T-helper 17 cell (primary cell): ENCODE measurements at places on chromosomes 2 and 18.

DNA sequence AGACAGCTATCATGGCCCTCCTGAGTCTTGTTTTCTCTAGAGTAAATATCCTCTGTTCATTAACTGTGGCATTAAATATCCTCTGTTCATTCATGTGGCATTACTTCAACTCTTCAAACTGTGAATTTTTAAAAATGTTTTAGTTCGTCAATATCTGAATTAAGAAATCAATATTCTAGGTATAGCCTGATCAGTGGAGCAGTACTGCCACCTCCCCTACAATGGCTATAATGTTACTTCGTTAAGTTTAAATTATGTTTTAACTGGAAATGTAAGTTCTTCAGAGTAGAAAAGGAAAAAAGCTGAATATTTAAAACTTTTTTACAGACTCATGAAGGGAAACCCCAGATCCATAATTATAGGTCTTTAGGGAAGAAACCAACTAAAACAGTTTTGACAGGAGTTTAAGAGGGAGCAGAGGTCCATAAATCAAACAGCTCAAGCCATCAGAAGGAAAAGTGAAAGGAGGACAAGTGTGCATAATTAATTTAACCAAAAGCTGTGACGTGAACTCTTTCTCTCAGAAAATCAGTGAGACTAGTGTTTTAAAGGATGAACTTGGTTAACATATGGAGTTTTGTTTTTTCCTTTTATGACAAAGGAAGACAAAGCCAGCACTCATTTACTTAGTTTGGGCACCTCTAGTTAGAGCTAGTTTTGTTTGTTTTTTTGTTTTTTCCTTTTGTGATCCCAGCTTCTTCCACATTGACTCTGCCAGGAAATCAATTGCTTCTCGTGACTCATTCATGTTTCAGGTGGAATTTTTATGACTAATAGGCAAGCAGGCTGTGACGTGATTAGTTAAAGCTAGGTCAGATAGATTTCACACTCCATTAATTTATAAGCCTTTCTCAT is 44.9 kb downstream of the RBBP8 start:
- no peak for DNase-seq

DNA sequence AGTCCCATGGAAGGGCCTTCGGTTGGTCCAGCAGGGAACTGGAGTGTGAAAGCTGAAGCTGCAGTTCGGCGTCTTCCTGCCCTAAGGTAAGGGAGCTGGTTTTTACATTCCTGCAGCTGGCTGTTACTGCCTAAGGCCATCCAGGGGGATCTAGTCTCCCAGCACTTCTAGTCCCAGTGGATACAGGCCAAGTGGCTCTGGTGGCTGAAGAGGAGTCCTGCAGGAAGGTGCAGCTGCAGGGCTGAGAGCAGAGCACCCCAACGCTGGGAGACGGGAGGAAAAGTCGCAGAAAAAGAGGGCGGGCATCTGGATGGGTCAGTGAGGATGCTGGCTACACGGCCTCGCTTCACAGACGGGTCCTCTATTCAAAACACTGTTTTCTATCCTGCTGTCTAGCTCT is 225.0 kb upstream of the HS6ST1 start:
- no peak for DNase-seq

GRCh38 chr2:73203055-73203681 is 794 bp downstream of the NOTO start:
- DNase-seq: no peak

GRCh38 chr2:105249181-105249580 is 7.6 kb downstream of the GPR45 start:
- no peak for DNase-seq

GRCh38 chr2:100960688-100961087 is 41.4 kb upstream of the RPL31 start:
- DNase-seq: no peak

DNA sequence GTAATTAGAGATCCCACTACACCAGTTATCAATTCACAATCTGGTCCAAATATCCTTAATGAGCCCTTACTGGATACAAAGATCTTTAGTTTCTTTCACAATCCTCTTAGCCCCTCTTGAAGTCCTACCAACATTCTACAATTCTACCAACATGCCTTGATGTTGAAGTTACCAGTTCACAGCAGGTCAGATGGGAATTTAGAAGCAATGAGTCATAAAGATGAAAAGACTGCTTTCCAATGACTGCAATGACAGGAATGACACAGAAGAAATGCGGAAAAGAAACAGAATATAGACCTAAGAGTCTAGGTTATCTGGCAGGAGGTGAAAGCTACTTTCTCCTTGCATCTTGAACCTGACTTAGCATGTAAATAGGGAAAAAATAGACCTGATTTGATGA is 24.5 kb downstream of the RTTN start:
- no peak for DNase-seq

DNA sequence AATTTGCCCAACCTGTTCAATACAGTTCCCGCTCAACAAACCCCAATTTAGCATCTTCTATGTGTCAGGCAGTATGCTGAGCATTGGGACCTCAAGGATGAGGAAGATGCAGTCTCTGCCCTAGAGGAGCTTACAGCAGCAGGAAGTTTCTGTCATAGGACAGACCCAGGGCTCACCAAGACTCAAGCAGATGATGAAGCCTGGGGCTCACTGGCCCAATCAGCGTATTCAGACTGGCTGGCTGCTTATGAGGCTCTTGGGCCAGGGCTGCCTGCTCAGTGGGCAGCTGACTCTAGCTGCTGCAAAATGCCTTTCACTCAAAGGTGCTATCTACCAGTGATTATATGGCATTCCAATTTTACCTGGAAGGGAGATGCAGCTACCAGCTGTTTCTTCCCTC is 2.1 kb downstream of the FAM178B start:
- DNase-seq: no peak

- DNase-seq: no peak
Measured at GRCh38 chr18:21342372-21342771, 100.3 kb downstream of the GREB1L start.

DNA sequence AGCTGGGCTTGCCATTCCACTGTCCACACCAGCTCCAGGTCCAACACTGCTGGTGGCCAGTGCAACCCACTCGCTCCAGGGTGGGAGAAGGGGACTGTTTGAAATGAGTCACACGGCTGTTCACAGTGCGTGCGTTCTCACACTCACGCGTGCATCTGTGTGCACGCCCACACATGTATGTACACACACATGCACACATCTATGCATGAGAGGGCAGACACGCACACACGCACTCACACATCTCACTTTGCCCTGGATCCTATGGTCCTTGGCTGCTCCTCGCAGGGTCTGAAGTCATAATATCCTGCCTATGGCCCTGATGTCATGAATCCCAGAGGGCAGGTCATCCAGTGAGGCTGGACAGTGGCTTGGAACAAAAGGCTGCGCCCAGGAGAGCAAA is 182.8 kb downstream of the EIPR1 start:
- DNase-seq: no peak

DNA sequence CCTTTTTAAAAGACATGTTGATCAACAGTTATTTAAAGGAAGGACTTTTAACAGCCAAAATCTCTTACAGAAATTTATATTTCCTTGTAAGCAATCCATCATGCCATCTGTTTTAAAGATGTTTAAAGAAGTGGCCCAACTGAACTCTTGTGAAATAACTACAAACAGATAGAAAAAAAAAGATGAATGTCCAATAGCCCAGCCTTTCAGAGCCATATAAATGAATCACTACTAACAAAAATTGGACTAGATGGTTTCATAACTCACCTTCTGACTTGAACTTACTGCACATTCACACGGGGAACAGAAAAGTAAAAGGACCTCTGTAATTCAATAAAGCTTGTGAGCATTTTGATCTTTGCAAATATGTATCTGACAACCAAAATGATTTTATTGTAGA is 319.0 kb upstream of the CHAC2 start:
- DNase-seq: no peak

DNA sequence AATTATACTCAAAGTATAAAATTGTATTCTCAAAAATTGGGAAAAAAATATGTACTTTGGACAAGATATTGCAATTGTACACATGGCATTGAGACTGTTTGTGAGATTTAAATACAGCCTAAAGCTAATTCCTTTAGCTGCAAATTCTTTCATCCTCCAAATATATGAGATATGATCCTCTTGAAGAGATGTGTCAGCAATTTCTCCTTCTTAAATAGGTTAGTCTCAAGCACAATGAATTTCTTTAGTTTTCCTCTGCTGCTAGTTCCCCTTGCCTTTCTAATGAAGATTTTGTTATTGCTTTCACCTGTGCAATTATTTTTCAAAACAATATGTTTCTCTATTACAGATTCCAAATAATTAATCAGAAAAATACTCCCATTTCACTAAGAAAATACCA is 153.4 kb upstream of the GULP1 start:
- DNase-seq: no peak

GRCh38 chr2:68764806-68765311 is 30.2 kb downstream of the ARHGAP25 start:
- DNase-seq: no peak

DNA sequence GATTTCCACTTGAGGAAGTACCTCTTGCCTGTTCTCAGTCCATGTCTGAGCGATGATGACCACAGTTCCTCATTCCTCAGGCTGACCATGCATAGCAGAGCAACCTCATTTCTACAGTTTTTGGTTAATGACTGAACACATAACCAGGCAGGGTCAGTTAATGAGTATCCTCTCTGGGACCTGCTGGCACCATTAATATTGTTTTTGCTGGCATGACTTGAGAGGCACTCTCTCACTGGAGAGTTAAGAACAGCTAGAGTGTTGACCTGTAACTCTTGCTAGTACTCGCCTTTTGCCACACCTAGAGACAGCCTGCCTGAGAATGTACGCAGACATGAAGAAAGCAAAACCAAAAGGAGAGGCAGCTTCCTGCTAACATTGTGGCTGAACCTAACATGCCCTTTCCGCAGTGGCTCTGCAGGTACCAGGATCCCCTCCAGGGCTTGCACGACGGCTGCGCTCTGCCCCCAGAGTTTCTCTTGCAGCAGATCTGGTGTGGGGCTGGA is 23.9 kb downstream of the PECR start:
- DNase-seq: peak; percentile 16

GRCh38 chr2:186691231-186691630 is 2.6 kb upstream of the FAM171B start:
- no peak for DNase-seq

DNA sequence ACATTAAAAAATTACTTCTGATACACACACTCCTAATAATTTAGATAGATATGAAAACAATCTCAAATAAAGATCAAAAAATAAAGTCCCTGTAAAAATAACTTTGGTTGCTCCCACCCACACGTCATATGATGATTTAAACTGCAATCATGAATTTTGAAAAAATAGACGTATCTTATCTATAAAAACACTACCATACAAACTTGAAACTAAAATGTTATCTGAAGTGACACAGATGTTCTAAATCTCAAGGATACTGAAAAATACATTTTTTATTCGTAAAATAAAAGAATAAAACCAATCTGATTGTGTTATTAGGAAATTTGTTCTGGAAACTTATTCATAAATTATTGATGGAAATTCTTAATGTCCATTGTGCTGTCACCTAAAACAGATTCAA is 8.1 kb upstream of the BOLA3 start:
- no peak for DNase-seq

DNA sequence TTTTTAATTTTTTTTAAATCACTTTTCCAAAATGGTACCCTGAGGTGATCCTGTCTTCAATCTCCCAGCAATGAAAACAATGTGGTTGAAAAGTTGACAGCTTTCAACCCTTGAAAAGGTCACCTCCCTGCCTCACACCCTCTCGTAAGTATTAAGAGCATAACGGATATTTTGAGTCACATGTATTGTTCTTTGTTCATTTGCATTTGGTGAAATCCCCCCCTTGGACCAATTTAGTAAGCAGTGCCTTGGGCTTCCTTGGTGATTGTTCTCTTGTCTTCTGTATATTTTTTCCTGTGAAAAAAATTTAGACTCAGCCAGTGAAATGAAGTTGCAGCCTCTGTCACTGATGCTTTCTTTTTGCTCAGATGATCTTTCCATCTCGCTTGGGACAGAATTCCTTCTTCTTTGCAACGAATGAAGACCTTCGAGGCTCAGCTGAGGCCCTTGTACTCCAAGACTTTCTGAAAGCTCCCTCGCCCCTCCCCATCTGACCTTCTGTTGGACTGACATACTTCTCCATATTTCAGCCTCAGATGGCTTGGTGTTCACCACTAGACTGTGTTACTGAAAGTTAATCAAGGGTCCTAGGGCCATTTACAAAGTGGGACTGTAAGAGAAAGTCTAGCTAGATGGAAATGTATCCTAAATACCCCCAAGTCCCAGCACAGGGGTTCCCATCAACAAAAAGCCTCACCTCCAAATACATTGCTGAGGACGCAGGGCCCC is 158.4 kb downstream of the BCL2 start:
- DNase-seq: no peak

- DNase-seq: peak; percentile 40
Measured at GRCh38 chr2:105857076-105857740, 112.5 kb downstream of the NCK2 start.

GRCh38 chr2:11808016-11808400 is 61.6 kb downstream of the LPIN1 start:
- DNase-seq: no peak

DNA sequence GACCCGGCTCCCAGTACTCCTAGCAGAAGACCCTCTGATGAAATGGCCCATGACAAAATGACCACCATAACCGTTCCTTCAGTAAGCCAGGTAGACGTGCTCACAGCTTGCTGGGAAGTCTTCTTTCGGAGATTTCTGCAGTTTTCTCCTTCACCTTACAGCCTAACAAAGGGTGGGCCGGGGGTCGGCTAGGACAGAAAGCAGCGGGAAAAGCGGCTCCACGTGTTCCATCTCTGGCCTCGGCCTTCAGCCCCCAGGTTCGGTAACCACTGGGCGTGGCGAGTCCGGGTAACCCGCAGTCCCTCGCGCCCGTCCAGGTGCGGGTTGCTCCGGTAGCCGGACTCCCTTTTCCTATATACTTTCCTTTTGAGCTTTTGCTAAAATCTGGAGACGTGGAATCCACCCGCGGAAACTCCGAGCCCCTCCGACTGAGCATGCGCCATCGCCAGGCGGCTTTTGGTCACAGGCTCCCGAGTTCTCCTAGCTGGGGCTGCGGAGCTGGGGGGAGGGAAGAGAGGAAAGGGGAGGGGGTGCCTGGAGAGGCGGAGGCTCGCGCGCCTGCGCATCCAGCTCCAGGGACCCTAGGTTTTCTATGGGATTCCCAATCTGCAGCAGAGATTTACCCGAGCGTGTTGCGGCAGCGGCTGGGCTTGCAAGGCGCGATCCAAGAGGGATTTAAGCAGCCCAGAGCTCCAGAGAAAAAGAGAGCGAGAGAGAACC is at the start of gene VSNL1:
Gene VSNL1, plus strand, starts transcription at position 604 of the 720 bp plus-strand sequence. CDS start 51,379 bp downstream, outside the sequence.
- no peak for DNase-seq

DNA sequence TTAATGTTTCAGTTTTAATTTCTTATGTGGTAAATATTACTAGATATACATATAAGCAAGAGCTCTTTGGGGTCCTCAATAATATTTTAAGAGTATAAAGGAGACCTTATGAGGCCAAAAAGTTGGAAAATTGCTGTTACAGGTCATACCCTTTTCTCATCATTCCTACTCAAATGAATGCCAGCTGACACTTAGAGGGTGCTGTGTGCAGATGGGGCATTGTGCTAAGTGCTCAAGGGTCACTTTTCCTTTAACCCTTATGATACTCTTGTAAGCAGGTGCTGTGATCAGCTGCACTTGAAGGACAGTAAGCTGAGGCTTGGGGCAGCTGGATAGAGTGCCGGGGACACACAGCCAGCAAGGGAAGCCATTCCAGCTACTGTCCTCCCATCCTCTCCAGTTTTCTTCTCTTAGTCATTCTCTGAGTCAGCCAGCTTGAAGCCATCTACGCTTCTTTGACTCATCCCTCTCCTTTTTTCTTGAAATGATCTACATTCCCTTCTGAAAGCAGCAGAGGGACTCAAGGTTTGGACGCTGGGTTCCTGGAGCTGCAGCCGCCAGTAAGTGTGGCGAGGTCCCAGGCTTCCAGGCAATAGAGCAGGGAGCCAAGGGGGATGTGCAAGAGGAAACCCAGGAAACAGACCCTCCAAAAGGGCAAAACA is 42.0 kb upstream of the CREB1 start:
- no peak for DNase-seq

GRCh38 chr2:19850056-19851050 is 51.4 kb downstream of the TTC32 start:
- no peak for DNase-seq
